ENCODE measurements at places on chromosomes 3 and 15.

DNA sequence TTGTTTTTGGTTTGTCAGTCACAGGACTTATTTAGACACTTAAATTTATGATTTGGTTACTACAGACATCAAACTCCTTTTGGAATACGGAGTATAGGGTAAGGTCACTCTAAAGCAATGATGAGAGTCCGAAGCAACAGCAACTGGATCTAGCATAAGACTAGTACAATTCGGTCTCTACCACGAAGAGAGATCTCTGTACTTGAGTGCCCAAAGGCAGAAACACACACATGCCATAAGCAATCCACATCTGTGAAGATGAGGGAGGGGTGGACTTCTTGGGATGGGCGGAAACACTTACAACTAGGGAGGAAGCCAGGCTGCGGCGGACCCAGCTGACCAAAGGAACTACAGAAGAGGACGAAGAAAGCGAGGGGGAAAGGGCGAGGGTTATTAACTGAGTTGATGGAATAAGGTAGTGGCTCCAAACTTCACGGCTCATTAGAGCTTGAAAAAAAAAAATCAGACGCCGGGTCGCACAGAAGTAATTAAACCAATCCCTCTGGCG lies 595 bp downstream of the DPH6 start:
- H3K4me1 ChIP-seq = peaks cover 24% of the 10 kb centered on the region
- H3K36me3 ChIP-seq = no peaks in the 10 kb centered on the region
- peak overlapping the region; percentile 79 for H3K4me3 ChIP-seq
- peak; percentile 66 for DNase-seq
- peak overlapping the region; percentile 99 for H3K27ac ChIP-seq

DNA sequence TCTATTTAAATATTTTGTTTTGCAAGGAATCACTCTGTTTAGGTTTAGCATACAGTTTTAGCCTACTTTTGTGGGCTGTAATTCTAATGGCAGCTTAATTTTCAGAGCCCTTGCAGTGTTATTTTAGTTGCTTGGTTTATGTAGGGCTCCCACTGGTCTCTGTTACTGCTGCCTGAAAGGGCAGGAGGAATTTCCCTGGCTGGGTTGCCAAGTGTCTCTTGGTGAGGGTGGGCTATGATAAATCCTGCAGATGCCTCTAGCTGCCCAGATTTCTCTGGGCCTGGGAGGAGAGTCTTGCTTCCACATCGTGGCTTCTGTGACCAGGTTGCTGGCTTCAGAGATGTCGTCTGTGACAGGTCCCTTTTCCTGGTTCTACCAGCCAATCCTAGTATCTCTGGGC lies 36.2 kb downstream of the ILDR1 start:
- no peaks in the 10 kb centered on the region for H3K36me3 ChIP-seq
- H3K4me3 ChIP-seq = no peak overlapping the region
- no peaks in the 10 kb centered on the region for H3K4me1 ChIP-seq
- H3K27me3 ChIP-seq = no peaks in the 10 kb centered on the region
- DNase-seq = no peak

GRCh38 chr3:195805181-195805580 lies 6.5 kb downstream of the MUC4 start:
- no peaks in the 10 kb centered on the region for H3K36me3 ChIP-seq
- no peak overlapping the region for H3K4me3 ChIP-seq
- H3K4me1 ChIP-seq = peaks cover 29% of the 10 kb centered on the region
- no peaks in the 10 kb centered on the region for H3K27me3 ChIP-seq

DNA sequence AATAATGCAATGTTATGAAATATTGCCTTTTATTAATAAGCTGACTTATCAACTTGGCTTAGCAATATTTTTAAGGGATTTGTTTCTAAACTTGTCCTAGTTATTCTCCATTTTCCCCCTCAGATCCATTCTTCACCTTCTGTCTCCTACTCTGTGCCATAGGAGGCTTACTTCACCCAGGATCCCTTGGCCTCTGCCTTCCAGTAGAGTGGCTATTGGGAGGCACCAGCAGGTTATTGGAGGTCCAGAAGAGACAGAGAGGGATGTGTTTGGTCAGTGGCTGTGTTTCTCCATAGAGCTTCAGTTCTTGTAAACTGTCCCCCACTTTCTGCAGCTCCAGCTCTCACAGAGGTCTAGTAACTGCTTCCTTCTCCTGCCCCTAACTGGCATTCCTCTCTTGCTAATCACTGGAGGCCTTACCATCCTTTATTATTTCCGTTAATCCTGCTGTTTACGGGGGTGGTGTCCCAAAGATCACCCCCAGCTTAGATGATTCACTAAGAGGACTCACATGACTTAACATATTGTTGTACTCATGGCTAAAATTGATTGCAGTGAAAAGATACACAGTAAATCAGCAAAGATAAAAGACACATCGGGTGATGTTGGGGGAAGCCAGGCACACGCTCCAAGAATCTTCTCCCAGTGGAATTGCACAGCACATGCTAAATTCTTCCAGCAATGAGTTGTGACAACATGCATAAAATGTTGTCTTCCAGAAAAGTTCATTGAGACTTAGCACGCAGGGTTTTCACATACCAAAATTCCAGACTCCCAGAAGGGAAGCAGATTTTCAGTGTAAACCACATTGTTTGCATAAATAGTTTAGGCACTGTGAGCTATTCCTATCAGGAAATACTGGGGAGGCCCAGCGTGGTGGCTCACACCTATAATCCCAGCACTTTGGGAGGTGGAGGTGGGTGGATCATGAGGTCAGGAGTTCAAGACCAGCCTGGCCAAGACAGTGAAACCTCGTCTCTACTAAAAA lies 67.5 kb downstream of the RPL22L1 start:
- no peak overlapping the region for H3K4me3 ChIP-seq
- H3K27ac ChIP-seq = no peak overlapping the region
- no peak for DNase-seq
- no peaks in the 10 kb centered on the region for H3K27me3 ChIP-seq
- H3K4me1 ChIP-seq = no peaks in the 10 kb centered on the region

DNA sequence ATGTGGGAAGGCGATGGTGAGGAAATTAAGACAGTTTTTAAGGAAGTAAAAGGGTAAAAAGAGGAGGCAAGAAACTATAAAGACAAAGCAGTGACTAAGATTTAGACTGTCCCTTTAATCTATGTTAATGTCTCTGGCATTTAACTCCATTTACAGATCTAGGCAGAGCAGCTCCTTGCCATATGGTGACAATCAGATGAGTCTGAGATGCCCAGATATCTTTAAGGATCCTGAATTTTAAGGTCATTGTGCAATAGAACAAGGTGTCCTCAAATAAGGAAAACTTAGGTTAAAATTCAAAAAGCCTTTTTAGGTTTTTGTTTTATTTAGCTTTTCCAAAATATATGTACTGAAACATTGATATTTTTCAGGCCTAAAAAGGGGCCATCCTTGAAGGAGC lies 24.1 kb downstream of the RASGRP1 start:
- no peak overlapping the region for H3K27ac ChIP-seq
- H3K4me1 ChIP-seq = peaks cover 8% of the 10 kb centered on the region
- no peaks in the 10 kb centered on the region for H3K27me3 ChIP-seq
- H3K36me3 ChIP-seq = no peaks in the 10 kb centered on the region
- H3K4me3 ChIP-seq = no peak overlapping the region

DNA sequence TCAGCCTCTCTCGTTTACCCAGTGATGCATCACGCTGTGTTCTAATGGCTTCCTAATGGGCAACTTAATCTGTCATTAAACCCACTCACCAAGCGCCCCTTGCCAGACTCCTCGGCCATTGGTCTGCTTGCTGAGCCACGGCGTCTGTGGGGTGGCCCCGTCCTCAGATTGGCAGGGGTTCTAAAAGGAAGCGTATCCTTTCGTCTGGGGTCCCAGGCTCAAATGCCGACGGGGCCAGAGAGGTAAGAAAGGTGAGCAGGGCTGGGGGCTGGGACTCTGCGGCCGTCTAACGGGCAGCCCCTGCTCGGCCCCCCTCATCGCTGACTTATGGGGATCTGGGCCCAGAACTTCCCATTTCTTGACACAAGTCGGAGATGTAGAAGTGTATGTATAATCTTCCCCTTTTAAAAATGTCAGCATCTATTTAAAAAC lies 315.1 kb upstream of the PROK2 start:
- H3K27ac ChIP-seq = no peak overlapping the region
- peak overlapping the region; percentile 37 for H3K4me3 ChIP-seq
- no peaks in the 10 kb centered on the region for H3K4me1 ChIP-seq
- H3K27me3 ChIP-seq = no peaks in the 10 kb centered on the region

GRCh38 chr3:5009506-5010109 lies 30.4 kb downstream of the BHLHE40 start:
- no peaks in the 10 kb centered on the region for H3K27me3 ChIP-seq
- H3K4me3 ChIP-seq = no peak overlapping the region
- DNase-seq = no peak
- H3K4me1 ChIP-seq = peaks cover 25% of the 10 kb centered on the region
- no peak overlapping the region for H3K27ac ChIP-seq

GRCh38 chr3:119318876-119319275 lies 24.7 kb downstream of the ARHGAP31 start:
- no peak overlapping the region for H3K27ac ChIP-seq
- H3K27me3 ChIP-seq = no peaks in the 10 kb centered on the region
- peaks cover 52% of the 10 kb centered on the region for H3K4me1 ChIP-seq
- DNase-seq = no peak
- no peak overlapping the region for H3K4me3 ChIP-seq

DNA sequence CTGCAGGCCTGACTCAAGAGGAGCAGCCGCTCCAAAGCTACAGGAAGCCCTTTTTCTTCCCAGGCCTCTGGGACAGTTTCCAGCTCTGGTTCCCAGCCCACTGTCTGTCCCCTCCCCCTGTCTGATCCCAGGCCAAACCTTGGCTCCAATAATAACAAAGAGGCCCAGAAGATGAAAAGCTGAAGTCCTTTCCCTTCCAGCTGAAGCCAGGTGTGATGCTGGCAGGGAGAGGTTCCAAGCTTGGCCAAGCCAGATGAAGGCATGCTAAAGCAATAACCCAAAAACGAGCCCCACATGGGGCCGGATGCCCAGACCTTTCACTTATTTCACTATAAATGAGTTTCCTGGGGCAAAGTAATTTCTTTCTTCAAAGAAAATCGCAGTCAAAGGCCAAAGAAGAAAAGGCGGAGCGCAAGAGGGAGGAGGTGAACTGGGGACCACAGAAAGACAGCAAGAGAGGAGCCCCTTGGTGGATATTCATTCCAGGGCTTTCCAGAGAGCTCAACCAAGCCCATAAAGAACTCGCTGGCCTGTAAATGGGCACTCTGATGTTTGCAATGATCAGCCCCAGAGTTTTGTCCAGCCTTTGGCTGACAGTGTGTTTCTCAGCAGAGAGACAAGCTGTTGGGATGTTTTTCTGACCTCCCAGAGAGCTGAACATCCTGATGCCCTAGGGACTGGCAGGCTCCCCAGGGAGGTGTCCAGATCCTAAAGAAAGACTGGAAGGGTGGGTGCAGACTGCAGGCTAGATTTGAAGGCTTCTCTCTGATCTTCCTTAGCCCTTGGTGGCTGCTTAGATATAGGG lies 157.6 kb downstream of the UACA start:
- H3K36me3 ChIP-seq = no peaks in the 10 kb centered on the region
- DNase-seq = peak; percentile 30
- H3K4me1 ChIP-seq = peaks cover 18% of the 10 kb centered on the region
- no peak overlapping the region for H3K4me3 ChIP-seq
- H3K27ac ChIP-seq = no peak overlapping the region

- no peaks in the 10 kb centered on the region for H3K36me3 ChIP-seq
- H3K27ac ChIP-seq = no peak overlapping the region
- peak overlapping the region; percentile 50 for H3K4me3 ChIP-seq
- H3K27me3 ChIP-seq = no peaks in the 10 kb centered on the region
- no peaks in the 10 kb centered on the region for H3K4me1 ChIP-seq
Observed at GRCh38 chr15:80778621-80778963, 578 bp upstream of the CEMIP start.

- no peaks in the 10 kb centered on the region for H3K27me3 ChIP-seq
- peak overlapping the region; percentile 91 for H3K27ac ChIP-seq
- no peak overlapping the region for H3K4me3 ChIP-seq
- no peaks in the 10 kb centered on the region for H3K36me3 ChIP-seq
- no peak for DNase-seq
Observed at GRCh38 chr15:65072027-65072426, 4.2 kb upstream of the RASL12 start.

GRCh38 chr15:58297639-58298038 lies 134.2 kb upstream of the LIPC start:
- H3K27me3 ChIP-seq = no peaks in the 10 kb centered on the region
- no peaks in the 10 kb centered on the region for H3K4me1 ChIP-seq
- H3K36me3 ChIP-seq = no peaks in the 10 kb centered on the region
- no peak overlapping the region for H3K4me3 ChIP-seq
- H3K27ac ChIP-seq = no peak overlapping the region

- no peaks in the 10 kb centered on the region for H3K27me3 ChIP-seq
- no peak for DNase-seq
- no peak overlapping the region for H3K4me3 ChIP-seq
Observed at GRCh38 chr3:73423116-73423515, 201.6 kb downstream of the PDZRN3 start.

GRCh38 chr15:76155731-76156130 lies 95.9 kb downstream of the TMEM266 start:
- H3K4me1 ChIP-seq = peaks cover 5% of the 10 kb centered on the region
- H3K27ac ChIP-seq = no peak overlapping the region
- H3K36me3 ChIP-seq = no peaks in the 10 kb centered on the region
- DNase-seq = no peak
- H3K4me3 ChIP-seq = no peak overlapping the region
- no peaks in the 10 kb centered on the region for H3K27me3 ChIP-seq

DNA sequence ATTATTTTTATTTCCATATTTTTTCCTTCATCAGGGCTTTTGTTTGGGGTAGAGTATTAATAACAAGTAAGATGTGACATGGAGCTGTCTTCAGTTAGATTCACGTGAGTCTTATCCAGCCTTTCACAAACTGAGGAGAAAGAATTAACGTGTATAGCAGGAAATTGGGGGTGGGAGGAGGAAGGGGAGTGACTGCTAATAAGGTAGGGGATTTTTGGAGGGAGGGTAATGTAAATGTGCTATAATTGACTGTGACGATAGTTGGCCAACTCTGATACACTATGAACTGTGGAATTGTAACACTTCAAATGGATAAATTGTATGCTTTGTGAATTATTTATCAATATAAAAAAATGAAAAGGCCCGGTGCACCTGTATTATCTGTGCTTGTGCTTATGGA lies 8.9 kb downstream of the DUT start:
- no peaks in the 10 kb centered on the region for H3K27me3 ChIP-seq
- no peak overlapping the region for H3K27ac ChIP-seq
- no peak overlapping the region for H3K4me3 ChIP-seq
- no peaks in the 10 kb centered on the region for H3K4me1 ChIP-seq

GRCh38 chr15:38532728-38533127 lies 31.9 kb downstream of the RASGRP1 start:
- H3K4me1 ChIP-seq = no peaks in the 10 kb centered on the region
- no peak overlapping the region for H3K4me3 ChIP-seq
- H3K36me3 ChIP-seq = no peaks in the 10 kb centered on the region

GRCh38 chr3:44939581-44940036 lies 36.4 kb downstream of the ZDHHC3 start:
- H3K4me3 ChIP-seq = no peak overlapping the region
- no peaks in the 10 kb centered on the region for H3K27me3 ChIP-seq

GRCh38 chr15:81358248-81358647 lies 15.8 kb downstream of the TMC3 start:
- no peak overlapping the region for H3K4me3 ChIP-seq
- H3K27me3 ChIP-seq = no peaks in the 10 kb centered on the region
- no peak for DNase-seq
- H3K4me1 ChIP-seq = no peaks in the 10 kb centered on the region
- H3K36me3 ChIP-seq = no peaks in the 10 kb centered on the region

Data from right atrium auricular region (tissue), 2 donors.